ENCODE measurements at places on chromosomes 3 and 15.

DNA sequence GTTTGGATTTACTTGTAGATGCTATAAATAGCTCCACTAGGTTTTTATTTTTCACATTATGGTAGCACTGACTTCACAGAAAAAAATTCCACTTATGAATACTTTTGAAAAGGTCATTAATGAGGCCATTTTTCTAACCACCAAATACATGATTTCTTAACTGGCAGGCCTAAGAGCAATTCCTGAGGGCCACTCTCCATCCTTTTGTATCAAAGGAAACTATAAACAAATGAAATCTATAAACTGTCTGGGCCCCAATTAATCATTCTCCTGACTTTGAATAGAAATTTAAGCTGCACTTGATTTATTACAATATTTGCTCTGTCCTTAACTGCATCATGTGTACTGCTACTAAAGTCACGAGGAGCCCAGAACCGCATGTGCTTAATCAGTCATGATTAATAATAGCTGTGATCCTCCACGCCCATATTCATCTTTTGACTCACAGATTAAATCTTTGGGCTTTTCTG lies 25.1 kb upstream of the MTMR10 start:
- DNase-seq, result no peak

- DNase-seq, result no peak
These were observed 89.2 kb downstream of the BOC start for GRCh38 chr3:113300596-113300995.

DNA sequence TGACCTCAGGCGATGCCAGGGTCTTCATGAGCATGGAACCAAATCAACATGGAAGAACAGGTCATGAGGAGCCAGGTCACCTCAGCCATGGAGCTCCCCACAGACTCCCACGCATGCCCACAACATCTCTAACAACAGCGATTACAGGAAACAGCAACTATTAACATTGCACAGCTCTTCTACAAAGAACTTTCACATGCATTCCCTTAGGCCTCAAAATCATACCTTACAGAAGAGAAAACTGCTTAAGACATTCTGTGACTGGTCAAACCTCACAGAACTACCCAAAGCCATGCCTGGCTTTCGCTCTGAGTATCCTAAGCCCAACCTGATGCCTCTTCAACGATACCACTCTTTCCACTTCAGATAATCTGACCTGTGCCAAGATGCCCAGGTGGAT lies 117.8 kb downstream of the OXNAD1 start:
- no peak for DNase-seq

GRCh38 chr3:192077795-192078497 lies 617.0 kb downstream of the PYDC2 start:
- DNase-seq, result no peak

- no peak for DNase-seq
These were observed 39.2 kb downstream of the EPHB3 start for GRCh38 chr3:184600685-184601377.

GRCh38 chr3:158790901-158791589 lies 10.8 kb upstream of the MFSD1 start:
- DNase-seq, result no peak

DNA sequence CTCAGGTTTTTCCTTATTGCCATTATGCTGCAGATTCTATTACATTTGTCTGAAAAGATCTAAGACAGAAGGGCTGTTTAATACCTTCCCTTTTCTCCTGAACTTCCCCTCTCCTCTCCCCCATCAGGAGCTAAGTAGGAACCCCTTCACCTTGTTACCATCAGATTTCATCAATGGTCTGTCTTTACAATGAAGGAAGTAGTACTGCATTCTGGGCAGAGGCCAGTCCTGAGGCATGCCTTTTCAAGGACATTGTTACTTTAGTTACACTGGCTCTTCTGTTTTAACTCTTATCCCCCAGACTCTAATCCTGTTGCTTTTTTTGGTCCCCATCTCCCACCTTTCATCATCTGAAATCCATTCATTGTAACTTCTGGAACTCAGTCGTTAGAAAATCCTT lies 8.1 kb downstream of the CTNNB1 start:
- DNase-seq, result no peak

All from activated naive CD4-positive, alpha-beta T cell treated with anti-CD3 and anti-CD28 coated beads, Interleukin-2, amount 50 U/mL, for 16 hours (primary cell).